ENCODE measurements at places on chromosomes 7 and 10. TPM values are rescaled to one million over a fixed set of nuclear protein-coding genes. Genes with fewer than 3 reads are reported as not detected.

GRCh38 chr7:107047902-107048782 is 3.6 kb downstream of the PRKAR2B start:
- no peaks in the 10 kb centered on the region for H3K36me3 ChIP-seq
- H3K4me1 ChIP-seq, result no peaks in the 10 kb centered on the region
- no peak overlapping the region for H3K27ac ChIP-seq

GRCh38 chr10:19947656-19948055 is 131.4 kb downstream of the PLXDC2 start:
- no peaks in the 10 kb centered on the region for H3K36me3 ChIP-seq
- no peak overlapping the region for H3K4me3 ChIP-seq
- no peak for DNase-seq

DNA sequence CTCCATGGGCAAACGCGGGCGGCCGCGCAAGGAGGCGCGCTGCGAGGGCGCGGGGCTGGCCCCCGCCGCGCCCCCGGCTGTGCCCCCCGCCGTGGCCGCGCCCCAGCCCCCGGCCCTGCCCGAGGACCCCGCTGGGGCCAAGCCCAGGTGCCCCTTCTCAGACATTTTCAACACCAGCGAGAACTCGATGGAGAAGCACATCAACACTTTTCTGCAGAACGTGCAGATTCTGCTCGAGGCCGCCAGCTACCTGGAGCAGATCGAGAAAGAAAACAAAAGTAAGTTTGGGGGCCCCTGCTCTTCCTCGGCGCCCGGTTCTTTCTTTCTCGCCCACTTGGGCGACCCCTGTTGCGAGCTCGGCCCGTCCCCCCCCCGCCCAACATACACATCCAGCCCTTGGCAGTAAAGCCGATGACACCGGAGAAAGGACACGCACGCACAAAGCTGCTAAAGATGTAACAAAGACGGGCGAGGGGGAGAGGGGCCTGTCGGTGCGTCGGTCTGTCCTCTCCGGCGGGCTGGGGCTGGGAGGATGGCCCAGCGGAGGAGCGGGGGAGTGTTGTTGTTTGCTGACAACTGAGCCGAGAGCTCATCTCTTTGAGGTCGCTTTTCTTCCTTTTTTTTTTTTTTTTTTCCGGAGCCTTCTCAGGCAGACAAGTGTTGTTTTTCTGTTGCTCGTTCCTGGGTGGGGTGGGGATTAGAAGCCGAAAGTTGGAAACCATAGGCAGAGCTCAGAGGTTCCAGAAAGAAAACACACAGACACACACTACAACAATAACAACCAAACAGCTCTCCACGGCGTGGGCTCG is 604 bp downstream of the MXI1 start:
- H3K36me3 ChIP-seq, result no peaks in the 10 kb centered on the region
- H3K4me3 ChIP-seq, result peak overlapping the region; percentile 84
- DNase-seq, result peak; percentile 66
- H3K27ac ChIP-seq, result peak overlapping the region; percentile 81

DNA sequence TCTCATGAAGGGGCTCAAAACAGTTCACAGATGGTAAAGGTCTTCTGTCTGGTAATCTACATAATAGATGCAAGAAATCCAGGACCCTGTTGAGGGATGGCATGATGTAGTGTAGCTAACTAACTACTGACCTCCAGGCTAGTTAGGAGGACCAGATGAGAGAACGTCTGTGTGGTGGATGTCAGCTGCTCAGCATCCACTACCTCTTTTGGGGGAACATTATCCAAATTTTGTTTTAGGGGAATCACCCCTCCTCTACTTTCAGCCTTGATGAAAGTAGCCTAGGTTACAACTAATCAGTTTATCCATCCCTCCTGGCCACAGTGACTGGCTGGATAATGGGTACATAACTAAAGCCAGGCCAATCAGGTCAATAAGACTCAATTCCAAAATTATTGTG is 246.0 kb downstream of the RNLS start:
- no peak for DNase-seq
- H3K27ac ChIP-seq, result no peak overlapping the region

MYO1G gene
- total RNA-seq, result 7.2 TPM

CYP3A5 gene
- total RNA-seq, result 3.4 TPM

All from aorta (tissue), 5 donors.